ENCODE measurements at places on chromosomes 6 and 20.

DNA sequence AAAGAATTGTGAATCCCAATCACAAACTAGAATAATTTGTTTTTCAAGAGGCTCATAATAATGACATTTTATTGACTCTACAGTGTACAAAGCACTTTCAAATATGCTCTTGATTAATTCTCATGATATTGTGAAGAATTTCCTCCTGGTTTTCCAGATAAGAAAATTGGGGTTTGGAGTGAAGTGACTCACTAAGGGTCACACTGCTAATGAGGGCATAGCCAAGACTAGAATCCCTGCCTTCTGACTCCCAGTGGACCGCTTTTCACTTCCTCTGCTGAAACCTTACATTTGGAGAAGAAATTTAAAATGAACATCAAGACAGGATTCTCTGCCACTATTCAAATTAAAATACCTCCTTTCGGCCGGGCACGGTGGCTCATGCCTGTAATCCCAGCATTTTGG lies 38.3 kb upstream of the LTV1 start:
- no peak for DNase-seq

DNA sequence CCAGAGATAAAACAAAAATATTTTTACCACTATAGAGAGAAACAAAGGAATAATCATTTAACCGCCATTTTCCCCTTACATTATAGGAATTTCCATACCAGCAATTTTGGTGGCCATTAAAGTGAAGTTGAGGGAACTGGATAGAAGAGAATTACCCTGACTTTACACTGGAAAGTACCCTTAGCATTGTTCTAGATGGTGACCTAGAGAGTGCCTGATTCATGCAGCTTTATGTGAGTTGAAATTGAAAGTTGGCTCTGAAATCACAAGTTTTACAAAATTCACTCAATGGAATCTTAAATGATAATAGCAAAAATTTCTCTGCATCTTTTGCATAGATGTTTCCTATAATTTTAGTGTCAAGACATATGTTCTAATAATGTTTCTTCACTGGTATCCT lies 55.7 kb upstream of the PREP start:
- DNase-seq: no peak

- DNase-seq: no peak
These were observed 4.3 kb upstream of the IL20RA start for GRCh38 chr6:137049095-137049494.

DNA sequence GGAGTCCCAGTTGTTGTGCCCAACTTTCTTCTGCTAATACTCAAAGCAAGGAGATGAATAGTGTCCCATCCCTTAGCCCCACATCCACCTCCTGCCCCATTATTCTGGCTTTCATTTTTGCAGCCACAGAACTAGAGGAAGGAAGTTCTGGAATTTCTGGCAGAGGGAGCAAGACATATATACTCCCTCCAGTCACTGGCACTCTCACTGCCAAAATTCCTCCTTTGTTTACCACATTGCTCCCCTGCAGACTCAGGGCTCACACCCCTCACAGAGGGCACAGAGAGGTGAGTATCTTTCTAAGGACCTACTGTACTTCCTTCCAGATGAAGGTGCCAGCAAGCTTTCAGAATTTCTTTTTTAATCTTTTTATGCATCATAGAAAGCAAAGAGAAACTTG lies 168.0 kb upstream of the ID4 start:
- no peak for DNase-seq

DNA sequence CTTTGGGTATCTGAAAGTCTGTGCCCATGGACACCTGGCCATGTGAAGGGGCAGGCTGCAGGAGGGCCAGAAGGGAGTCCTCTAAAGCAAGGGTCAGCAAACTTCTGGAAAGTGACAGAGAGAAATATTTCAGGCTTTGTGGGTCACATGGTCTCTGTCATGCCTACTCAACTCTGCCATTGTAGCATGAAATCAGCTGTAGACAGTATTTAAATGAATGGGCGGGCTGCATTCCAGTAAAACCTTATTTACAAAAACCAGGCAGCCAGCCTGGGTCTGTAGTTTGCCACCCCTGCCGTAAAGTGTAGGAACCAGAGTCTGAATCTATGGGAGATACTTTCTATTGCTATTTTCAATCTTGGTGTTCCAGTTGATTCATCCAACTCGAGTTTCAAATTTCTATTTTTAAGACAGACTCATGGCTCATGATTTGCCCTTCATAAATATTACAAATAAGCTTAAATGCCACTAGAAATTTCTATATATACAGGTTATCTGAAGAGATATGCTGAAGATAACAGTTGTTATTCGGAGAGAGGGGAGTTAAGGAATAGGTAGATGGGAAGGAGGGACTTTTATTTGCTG lies 19.0 kb upstream of the ADGRF4 start:
- no peak for DNase-seq

GRCh38 chr6:14068133-14068532 lies 49.4 kb upstream of the CD83 start:
- no peak for DNase-seq

GRCh38 chr6:138882369-138883017 lies 86.6 kb downstream of the ECT2L start:
- no peak for DNase-seq

GRCh38 chr6:22062807-22063408 lies 233.9 kb downstream of the PRL start:
- no peak for DNase-seq

GRCh38 chr20:52035977-52036376 lies 155.6 kb downstream of the ZFP64 start:
- no peak for DNase-seq

GRCh38 chr6:80676386-80676785 lies 569.9 kb downstream of the BCKDHB start:
- no peak for DNase-seq

DNA sequence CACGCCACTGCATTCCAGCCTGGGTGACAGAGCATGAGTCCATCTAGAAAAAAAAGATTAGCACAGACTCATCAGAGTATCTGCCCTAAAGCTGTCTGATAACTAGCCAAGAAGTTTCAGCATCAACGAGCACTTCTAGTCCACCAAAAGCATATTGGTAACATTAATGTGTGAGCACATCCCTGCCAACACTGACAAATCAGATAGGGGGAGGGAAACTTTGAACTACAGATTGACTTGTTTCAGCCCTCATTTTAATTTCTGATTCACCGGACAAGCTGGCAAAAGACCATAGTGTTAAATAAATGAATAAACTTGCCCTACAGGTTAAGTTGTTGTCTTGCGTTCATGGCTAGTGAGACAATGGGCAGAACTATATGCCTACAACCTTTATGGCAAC lies 7.7 kb upstream of the SEC63 start:
- DNase-seq: no peak

GRCh38 chr6:83978324-83978734 lies 55.2 kb upstream of the MRAP2 start:
- no peak for DNase-seq

GRCh38 chr20:52402514-52402913 lies 210.9 kb upstream of the ZFP64 start:
- DNase-seq: no peak

DNA sequence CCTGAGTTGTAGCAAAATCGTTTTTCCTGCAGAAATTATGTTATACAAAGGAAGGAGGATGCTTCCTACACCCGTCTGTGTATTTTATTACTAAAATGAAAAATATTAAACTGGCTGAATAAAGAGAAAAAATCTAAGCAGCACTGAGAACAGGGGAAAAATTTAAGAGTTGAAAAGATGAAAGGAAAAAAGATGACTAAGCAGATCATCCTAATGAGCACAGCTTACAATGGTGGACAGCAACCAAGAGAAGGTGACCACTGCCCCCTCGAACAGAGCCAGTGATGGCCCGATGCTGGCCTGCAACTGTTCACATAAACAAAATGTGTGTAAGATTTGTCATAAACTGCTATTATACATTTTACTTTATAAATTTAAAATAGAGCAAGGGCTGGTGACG lies 4.2 kb downstream of the PROKR2 start:
- DNase-seq: no peak

DNA sequence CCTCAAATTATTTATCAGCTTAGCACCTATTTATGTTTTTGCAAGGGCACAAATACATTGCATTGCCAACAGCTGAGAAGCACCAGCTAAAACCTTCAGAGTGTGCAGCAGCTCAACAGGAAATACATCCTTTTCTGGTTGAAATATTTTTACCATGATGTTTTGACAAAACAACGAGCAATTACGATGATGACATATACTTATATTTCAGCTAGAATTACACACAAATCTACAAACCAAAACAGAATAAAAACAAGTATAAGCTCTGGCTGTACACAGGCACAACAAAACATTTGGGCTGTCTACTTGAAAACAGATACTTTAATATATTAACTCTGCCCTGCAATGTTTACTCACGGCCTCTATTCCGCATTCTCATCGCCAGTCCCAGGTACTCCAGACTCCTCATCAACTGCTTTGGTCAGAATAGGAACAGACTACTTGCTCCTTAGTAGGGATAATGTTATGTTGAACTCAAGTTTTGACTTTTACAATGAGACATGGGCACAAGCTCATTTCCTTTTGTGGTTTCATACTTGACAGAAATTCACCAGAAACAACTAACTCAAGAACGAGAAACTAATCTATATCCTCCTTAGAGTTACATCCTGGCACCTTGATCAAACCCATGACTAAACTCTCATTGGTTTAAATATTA lies 377.6 kb downstream of the ESR1 start:
- no peak for DNase-seq

- DNase-seq: no peak
These were observed 7.9 kb upstream of the WFDC10A start for GRCh38 chr20:45621593-45621992.

DNA sequence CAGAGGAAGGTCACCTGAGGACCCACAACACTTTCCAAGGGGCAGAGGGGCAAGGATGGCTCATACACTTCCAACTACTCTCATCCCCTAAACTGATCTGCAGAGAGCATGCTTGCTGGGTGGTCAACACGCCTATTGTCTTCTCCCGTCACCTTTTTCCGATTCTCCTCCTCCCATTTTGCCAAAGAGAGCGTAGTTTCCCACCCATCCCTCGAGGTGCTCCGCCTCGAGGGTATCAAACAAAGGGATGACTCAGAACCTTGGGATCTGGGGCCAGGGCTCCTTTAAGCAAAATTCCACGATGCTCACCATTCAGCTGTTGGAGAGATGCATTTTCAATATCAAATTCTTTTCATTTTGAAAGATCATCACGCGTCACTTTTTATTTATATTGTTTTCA lies 507.5 kb upstream of the SULF2 start:
- DNase-seq: no peak

- no peak for DNase-seq
These were observed 7.0 kb downstream of the EYA2 start for GRCh38 chr20:46901638-46902037.

DNA sequence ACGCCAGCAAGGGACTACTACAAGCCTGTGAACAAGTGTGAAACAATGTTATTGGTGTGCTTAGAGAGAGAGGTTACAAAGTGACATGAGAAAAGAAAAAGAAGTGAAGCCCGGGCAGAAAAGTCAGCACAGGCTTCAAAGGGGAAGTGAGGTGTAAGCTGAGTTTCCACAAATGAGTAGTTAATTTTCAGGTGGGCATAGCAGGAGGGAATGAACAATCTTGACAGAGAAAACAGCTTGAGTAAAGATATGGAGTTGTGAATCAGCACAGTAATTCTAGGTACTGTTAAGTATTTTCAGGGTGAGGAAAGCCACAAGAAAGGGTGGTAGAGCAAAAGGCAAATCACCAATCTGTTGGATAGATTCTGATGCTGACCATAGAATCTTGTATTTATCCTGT lies 4.3 kb downstream of the KCNQ5 start:
- DNase-seq: no peak

GRCh38 chr6:45836984-45837383 lies 178.7 kb downstream of the CLIC5 start:
- DNase-seq: no peak

GRCh38 chr20:34068001-34068400 lies 44.0 kb downstream of the EIF2S2 start:
- no peak for DNase-seq

GRCh38 chr6:138972226-138972665 lies 15.8 kb downstream of the REPS1 start:
- no peak for DNase-seq

DNA sequence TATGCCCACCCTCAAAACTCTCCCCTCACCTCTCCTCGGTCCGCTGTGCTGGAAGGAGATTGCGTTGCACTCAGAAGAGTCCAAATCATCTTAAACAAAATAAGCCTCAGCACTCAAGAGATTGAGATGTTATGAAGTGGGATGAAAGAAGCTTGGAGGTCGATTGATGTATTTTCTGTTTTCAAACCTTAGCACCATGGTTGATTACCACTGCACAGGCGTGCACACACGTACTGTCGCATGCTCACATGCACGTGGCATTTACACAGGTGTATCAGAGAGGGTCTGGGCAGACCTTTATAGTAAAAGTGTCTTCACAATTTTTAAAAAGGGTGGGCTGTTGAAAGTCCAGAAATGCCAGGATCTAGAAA lies 612 bp upstream of the AGPAT4 start:
- no peak for DNase-seq

- no peak for DNase-seq
These were observed 244.6 kb upstream of the FOXQ1 start for GRCh38 chr6:1067346-1067745.
